ENCODE measurements at places on chromosomes 1 and 21. TPM values are rescaled to one million over a fixed set of nuclear protein-coding genes. Genes with fewer than 3 reads are reported as not detected.

The RAB3B gene
- 6.0 TPM for total RNA-seq

The RABGGTB gene
- 71.4 TPM for total RNA-seq

The GPATCH2 gene
- total RNA-seq, result 8.8 TPM

The S100A2 gene
- 36.3 TPM for total RNA-seq

The RIMS3 gene
- total RNA-seq, result 1.7 TPM

The SPRR3 gene
- not detected for total RNA-seq

The UBASH3A gene
- 0.13 TPM for total RNA-seq

The THEMIS2 gene
- 1.3 TPM for total RNA-seq

The RAB7B gene
- total RNA-seq, result 1.6 TPM

The HLX gene
- 3.7 TPM for total RNA-seq

The ANKRD45 gene
- total RNA-seq, result not detected

The FOXD2 gene
- total RNA-seq, result 0.48 TPM

The HES3 gene
- not detected for total RNA-seq

All from A549 treated with GW870086 at 1 μM for 4 hours (cell line).